ENCODE measurements at places on chromosomes 1 and 21.

- no peak for DNase-seq
Observed at GRCh38 chr1:192577145-192578140, 1.9 kb downstream of the RGS1 start.

DNA sequence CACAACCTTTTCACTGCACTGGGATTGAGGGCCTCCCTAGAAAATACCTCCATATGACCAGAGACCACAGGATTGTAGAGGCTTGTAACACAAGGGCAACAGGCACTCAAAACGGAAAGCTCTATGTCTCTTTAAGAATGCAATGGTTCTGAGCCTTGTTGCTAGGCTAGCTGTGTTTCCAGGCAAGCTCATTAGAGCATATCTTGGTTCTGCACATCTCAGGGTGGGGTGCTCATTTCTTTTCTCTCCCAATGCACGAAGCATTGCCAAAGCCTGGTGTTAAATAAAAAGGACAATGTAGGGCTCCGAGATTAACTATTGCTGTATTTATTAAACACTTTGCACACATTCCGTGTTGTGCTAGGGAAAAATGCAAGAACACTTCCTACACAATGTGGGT, 315.9 kb downstream of the PRDM2 start:
- no peak for DNase-seq

GRCh38 chr1:205147191-205147835, 25.5 kb upstream of the RBBP5 start:
- no peak for DNase-seq

DNA sequence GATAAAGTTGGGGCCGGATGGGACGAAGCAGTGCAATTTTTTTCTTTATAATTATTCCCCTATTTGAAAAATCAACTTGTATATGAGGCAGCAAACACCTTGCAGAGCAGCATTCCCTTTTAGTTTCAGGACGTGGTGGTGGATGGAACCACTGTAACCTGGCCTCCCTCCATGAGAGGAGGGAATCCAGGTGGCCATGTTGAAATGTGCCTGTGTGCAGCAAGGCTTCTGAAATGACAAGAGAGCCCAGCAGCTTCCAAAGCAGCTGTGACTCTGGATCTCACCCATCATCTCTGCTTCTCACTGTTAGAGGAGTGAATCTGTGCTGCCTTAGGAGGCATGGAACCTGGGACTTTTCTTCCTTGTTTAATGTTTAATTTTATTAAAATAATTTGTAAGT, 42.3 kb downstream of the NFIA start:
- no peak for DNase-seq

DNA sequence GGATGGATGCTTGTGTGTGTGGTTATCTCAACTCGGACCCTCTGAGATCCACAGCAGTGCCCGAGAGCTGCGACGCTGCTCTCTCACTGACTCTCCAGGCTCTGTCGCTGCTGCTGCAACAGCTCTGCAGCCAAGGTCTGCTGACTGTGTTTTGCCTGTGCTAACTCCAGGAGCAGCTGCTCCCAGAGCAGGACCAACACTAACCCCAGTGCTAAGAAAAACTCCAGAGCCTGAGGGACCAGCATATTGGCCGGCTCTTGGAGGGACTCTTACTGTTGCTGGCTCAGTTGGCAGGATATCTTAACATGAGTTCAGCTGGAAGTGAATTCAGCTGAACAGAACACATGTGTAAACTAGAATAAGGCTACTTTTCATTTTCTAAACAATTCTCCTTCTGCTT, 4.4 kb downstream of the LCE2C start:
- DNase-seq, result no peak

DNA sequence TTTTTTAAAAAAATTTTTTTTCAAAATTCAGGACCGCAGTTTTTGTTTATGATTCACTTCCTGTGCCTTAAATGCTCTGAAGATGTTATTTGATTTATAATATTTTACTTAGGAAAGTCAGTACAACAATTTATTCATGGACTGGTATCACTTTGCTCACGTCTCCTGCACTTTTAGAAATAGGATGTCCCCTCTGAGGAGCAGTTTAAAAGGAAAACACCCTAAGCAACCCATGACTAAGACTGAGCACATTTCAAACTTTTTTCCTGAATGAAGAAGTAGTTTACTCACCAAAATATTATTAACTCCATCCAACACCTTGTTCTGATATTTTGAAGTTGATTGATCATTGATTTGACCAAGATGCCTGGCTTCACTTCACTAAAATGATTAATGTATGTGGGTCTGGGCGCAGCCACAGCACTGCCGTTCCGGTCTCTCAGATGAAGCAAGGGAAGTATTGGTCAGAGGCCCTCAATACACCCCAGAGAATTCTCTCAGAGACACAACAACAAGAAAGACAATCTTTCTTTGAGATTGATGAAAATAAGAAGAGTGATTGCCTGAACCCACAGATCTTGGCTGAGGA, 223.9 kb downstream of the TGFB2 start:
- no peak for DNase-seq

- no peak for DNase-seq
Observed at GRCh38 chr1:230326971-230327891, 98.9 kb downstream of the PGBD5 start.

- DNase-seq, result no peak
Observed at GRCh38 chr1:231591466-231591865, 35.1 kb upstream of the DISC1 start.

GRCh38 chr1:234734412-234734835, 124.4 kb upstream of the IRF2BP2 start:
- no peak for DNase-seq
